ENCODE measurements at places on chromosomes 2 and 18. TPM values are rescaled to one million over a fixed set of nuclear protein-coding genes. Genes with fewer than 3 reads are reported as not detected.

The SDC1 gene
- total RNA-seq, result 26.0 TPM

The UGT1A3 gene
- total RNA-seq, result not detected

The KLHL41 gene
- 2.6 TPM for total RNA-seq

The OTX1 gene
- total RNA-seq, result not detected

The ANKRD62 gene
- total RNA-seq, result 0.18 TPM

The SLC19A3 gene
- total RNA-seq, result 1.8 TPM

The NOSTRIN gene
- 8.7 TPM for total RNA-seq
